ENCODE measurements at places on chromosomes 1 and 21.
A peak's percentile ranks its signal among the peaks of the same experiment; 100 is the strongest.

DNA sequence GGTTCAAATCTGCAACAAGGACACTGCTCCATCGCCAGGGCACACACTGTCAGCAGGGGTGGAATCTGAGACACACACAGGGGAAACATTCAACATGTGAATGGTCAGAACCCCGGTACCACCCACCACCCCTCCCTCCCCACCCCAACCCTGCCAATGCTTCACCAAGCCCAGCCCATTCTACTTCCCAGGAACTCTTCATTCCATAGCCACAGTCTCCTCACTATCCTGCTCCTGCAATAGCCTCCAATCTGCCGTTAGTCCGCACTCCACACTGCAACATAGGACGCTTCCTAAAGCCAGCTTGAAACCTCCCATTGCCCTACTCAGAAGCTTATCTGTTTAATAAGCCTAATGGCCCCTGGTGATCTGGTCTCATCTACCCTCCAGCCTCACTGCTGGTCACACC is 7.5 kb upstream of the RAB3B start:
- DNase-seq, result no peak

GRCh38 chr21:17270229-17270628 is 242.6 kb upstream of the CXADR start:
- DNase-seq, result no peak

GRCh38 chr1:226679262-226679661 is 59.8 kb downstream of the ITPKB start:
- no peak for DNase-seq

- DNase-seq, result no peak
These were observed at the start of gene HTR1D for GRCh38 chr1:23217421-23218115. HTR1D (minus strand) TSS chr1:23217502; CDS start chr1:23194219, 23,283 bp downstream.

GRCh38 chr1:161173711-161174110 is 3.6 kb downstream of the B4GALT3 start:
- DNase-seq, result no peak

GRCh38 chr1:151210830-151211229 is 12.5 kb downstream of the PIP5K1A start:
- no peak for DNase-seq

DNA sequence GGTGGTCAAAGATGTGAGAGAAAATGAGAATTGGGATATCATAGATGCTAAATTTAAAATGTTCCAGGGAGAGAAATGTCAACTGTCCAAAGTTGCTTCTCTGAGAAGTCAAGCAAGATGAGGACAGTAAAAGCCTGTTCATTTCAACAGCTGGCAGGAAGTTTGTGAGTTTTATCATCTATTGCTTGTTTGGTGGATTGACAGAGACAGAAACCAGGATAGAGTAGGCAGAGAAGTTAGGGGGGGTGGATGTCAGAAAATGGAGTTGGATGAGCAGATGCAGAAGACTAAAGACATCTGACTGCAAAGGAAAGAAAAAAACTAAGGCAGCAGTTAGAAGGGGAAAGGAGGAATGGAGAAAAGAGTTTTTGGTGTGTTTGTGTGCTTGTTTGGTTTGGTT is 78.4 kb downstream of the AK5 start:
- DNase-seq, result no peak

DNA sequence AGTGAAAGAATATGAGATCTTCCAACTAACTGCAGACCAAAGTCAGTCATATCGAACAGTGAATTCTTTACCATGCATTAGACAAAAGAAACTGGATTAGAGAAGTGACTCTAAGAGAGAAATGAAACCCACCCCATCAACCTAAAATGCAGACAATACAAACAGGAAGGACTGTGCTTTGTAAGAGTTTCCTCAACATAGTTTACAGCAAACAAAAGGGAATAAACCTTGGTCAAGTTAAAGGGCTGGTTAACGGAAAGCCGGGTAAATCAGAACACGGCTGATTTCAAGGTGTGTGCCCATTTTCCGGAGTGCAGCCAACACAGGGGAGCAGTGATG is 39.2 kb downstream of the SIPA1L2 start:
- DNase-seq, result no peak

DNA sequence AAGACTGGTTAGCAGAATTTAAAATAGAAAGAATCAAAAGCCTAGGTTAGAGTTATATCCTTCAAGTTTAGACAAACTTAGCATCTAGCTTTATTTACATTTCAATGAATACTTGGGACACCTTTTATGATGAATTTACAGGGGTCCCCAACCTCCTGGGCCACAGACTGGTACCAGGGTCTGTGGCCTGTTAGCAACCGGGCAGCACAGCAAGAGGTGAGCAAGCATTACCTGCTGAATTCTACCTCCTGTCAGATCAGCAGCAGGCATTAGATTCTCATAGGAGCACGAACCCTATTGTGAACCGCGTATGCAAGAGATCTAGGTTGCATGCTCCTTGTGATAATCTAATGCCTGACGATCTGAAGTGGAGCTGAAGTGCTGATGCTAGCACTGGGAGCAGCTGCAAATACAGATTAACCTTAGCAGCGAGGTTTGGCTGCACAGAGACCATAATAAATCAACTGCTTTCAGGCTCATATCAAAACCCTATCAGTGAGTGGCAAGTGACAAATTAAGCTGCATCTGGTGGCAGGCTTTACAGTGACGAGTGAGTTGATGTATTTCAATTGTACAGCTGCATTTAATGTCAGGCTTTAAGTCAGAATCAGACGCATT is 82.0 kb downstream of the UCHL5 start:
- DNase-seq, result no peak

DNA sequence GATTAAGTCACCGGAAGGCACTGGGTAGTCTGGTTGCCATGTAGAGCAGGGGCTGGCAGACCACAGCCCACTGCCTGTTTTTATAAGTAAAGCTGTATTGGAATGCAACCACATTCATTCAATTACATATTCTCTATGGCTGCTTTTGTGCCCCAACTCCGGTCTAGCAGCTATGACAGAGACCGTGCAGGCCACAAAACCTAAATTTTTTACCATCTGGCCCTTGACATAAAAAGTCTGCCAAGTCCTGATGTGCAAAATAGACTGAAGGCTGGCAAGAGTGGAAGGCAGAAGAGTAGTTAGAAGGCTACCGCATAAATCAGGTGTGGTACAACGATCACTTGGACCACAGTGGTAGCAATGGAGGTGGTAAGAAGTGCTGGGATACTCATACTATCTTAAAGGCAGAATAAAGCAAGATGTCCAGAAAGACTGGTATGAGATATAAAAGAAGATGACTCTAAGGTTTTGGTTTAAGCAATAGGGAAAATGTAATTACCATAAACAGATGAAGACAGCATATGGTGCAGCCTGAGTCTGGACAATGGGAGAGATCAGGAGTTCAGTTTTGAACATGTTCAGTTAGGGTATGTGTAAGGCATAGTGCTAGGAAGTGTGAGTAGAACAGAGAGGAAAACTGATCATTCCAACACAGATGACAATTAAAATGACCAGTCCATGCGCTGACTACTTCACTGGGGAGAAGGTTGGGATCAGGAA is 37.2 kb downstream of the EGLN1 start:
- DNase-seq, result no peak

GRCh38 chr1:37811027-37811655 is 3.1 kb upstream of the YRDC start:
- peak; percentile 28 for DNase-seq

GRCh38 chr1:198708761-198709525 is 70.1 kb downstream of the PTPRC start:
- no peak for DNase-seq

DNA sequence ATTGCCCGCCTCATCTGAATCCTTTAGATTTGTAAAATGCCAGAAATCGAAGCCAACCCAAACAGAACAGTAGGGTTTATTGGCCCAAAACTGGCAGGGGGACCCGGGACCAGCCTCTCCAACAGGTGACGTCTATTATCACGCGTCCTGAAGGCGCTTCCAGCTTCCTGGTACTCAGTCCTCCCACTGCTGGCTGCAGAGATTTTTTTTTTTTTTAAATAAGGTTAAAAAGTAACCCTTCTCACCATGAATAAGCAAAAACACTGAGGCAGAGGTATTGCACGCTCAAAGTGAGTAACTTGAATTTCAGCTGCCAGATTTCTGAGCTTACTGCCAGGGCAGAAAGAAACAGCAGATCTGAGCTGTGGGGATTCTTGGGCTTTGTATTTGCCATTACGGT is 54.4 kb upstream of the GCLM start:
- DNase-seq, result no peak

- DNase-seq, result no peak
These were observed 73.9 kb downstream of the SLC66A1 start for GRCh38 chr1:19385869-19386591.

DNA sequence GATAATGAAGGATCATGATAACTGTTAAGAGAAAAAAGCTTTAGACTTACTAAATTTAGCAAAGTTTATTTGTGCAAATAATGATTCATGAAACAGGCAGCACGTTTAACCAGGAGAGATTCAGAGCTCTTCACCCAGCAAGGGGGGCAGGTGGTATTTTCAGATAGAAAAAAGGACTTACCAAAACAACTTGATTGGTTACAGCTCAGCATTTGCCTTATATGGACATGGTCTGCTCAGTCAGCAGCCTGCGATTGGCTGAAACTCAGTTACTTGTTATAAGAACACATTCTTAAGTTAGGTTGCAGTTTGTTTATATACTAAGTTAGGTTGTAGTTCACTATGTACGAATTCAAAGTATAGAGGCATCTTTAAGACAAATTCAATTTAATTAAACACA is 165.6 kb downstream of the DUSP10 start:
- no peak for DNase-seq

GRCh38 chr1:171817511-171818265 is 23.6 kb upstream of the DNM3 start:
- no peak for DNase-seq

DNA sequence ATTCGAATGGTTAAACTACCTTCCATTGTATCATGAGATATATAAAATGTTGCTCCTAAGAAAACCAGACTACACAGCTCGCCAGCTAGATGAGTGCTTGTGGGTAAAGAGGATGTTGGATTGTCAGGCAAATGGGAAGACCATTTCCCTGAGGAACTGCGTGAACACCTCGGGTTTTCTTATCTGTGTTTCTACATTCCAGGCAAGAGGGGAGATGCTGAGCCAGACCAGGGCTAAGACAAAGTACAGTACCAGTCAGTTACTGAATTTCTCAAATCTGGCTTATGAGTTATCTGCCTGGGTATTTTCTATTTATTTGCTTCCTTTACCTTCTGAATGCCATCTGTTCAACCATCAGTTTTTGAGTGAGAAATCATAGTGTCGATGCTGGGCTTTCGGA is 170.8 kb downstream of the PLA2G4A start:
- DNase-seq, result no peak

Data from stimulated activated CD4-positive, alpha-beta T cell treated with anti-CD3 and anti-CD28 coated beads, Interleukin-1b, Interleukin-23, amount 100 ng/mL, for 1 hour (primary cell).